ENCODE measurements at places on chromosomes 5 and 9.

DNA sequence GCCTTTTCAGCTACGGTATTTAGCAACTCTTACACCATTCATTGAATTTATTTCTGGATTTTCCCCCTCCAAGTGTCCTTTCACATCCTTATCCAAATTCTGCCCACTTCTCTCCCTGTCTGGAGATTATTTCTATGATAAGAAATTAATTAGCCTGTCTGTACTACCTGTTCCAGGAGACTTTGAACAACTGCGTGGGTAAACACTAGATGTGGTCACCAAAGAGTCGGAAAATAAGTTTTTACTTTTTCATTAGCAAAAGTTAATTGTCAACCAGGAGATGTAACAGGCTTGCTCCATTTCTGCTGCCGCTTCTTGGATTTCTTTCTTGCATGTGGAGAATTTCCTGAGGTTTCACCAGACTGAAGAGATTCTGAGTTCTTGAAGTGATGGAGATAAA, 14.0 kb downstream of the SLC1A1 start:
- no peak for DNase-seq

- DNase-seq, result no peak
Measured at GRCh38 chr9:6761306-6761705, 3.5 kb downstream of the KDM4C start.

GRCh38 chr9:4382722-4383317, 83.0 kb upstream of the GLIS3 start:
- no peak for DNase-seq

- no peak for DNase-seq
Measured at GRCh38 chr5:35781181-35781790, 75.4 kb upstream of the IL7R start.

- DNase-seq, result no peak
Measured at GRCh38 chr9:20117482-20117881, 328.6 kb upstream of the SLC24A2 start.
